Mesenteric fat pad (tissue), 1 donor: ENCODE measurements at places on chromosomes 1 and 21.

GRCh38 chr1:87669674-87670073, 341.0 kb downstream of the LMO4 start:
- no peak for DNase-seq

DNA sequence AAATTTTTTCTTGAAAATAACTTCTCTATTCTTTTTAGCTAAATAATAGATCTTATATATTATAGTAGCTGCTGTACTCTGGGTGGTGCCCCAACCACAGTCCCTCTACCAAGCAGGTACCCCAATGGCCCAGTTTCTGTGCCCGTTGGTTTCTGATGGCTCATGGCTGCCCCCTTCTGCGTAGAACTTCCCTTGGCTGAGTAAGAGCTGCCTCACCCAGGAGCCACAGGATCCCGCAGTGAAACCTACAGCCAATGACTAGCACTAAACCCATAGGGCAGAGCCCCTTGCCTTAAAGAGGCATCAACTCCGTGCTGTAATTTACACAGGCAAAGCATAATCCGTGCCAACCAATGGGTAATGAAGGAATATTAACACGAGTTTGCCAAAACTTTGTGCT, 247.5 kb downstream of the USH2A start:
- no peak for DNase-seq

DNA sequence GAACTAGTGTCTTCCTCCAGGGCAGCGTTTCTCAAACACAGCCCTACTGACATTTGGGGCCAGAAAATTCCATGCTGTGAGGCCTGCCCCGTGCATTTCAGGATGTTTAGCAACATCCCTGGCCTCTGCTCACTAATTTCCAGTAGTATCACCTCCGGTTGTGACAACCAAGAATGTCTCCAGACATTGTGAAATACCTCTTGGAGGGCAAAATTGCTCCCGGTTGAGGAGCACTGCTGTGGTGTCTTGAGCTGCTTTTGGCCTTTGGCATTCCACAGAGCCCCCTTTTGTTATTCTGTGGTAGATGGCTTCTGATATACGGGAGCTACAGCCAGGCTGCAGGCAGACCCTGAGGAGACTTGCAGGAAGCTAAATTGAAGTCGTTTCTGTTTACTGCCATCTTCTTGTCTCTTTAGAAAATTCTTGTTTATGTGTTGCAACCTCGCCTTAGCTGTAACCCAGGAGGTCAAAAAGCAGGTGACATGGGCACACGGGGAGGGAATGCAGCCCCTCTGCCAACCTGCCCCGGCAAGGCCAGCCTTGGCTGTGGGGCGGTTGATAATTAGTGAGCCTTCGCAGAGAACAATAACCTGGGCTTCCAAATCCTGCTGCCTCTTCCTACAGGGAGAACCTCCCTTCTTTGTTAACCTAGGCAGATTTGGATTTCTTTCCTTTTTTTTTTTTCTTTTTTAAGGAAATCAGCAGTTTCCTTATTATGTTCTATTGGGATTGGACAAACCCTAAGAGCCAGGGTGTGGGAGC, 74.7 kb upstream of the AKT3 start:
- DNase-seq: no peak

- no peak for DNase-seq
Observed at GRCh38 chr1:50750021-50750619, 209.9 kb downstream of the FAF1 start.

- DNase-seq: no peak
Observed at GRCh38 chr1:46030876-46031660, 101.4 kb downstream of the PIK3R3 start.
